ENCODE measurements at places on chromosomes 4 and X.
A peak's percentile ranks its signal among the peaks of the same experiment; 100 is the strongest.

DNA sequence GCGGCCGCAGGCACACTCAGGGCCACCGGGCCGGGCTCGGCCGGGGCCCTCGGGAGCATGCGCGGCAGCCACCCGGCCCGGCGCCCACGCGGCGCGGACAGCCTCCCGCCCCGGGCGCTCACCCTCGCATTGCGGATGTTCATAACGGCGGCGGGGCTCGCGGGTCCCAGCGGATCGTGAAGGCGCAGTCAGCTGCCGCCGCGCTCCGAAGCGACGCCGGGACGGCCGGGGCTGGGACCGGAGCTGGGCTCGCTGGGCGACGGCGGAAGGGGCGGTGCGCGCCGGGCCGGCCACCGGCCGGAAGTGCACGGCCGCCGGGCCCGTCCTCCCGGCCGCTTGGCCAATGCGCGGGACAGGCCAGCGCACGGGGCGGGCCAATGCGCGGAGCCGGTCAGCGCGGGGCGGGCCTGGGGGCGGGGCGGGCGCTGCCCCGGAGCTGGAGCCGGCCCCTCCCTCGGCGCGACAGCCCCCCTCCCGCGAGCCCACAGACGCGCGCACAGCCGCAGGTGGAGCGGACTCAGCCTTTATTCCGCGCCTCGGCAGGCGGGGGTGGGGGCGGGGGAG is at the start of gene NAA10:
Gene NAA10 (minus strand): TSS at position 276 of the 564 bp plus-strand sequence. CDS start 133 bp downstream, at position 143.
- peak; percentile 22 for DNase-seq

DNA sequence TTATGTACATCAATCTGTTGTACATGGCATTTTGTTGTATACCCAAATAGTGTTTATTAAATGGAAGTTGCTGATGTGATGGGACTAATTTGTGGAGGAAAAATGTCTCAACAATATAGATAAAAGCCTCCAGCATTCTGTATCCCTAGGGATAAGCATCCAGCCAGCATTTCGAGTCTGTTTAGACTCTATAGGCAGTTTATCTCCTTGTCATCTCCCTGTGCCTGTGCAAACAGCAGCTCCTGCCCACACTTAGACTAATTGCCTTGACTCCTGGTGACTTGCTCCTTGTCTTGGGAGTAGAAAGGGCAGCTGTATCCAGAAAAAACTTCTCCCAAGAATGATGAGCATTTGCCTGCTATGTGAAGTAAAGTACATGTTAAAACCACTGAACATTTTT is 83.8 kb downstream of the DOCK11 start:
- DNase-seq: no peak

DNA sequence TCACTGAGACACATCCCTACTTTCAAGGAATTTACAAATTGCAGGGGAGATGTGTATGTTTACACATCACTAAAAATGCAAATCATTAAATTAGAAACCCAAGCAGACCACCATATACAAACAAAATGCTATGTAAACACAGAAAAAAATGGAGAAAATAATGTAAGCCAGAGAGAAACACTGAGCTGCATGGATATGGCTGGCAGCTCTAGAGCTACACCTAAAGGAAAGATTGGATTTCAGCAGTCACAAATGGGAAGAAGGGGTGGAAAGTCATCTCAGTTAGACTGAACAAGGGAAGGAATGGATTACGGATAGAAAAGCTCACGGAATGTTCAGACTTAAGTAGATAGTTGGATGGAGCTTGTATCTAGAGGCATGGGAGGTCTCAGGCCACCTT is 186.3 kb downstream of the MOSPD2 start:
- DNase-seq: no peak

DNA sequence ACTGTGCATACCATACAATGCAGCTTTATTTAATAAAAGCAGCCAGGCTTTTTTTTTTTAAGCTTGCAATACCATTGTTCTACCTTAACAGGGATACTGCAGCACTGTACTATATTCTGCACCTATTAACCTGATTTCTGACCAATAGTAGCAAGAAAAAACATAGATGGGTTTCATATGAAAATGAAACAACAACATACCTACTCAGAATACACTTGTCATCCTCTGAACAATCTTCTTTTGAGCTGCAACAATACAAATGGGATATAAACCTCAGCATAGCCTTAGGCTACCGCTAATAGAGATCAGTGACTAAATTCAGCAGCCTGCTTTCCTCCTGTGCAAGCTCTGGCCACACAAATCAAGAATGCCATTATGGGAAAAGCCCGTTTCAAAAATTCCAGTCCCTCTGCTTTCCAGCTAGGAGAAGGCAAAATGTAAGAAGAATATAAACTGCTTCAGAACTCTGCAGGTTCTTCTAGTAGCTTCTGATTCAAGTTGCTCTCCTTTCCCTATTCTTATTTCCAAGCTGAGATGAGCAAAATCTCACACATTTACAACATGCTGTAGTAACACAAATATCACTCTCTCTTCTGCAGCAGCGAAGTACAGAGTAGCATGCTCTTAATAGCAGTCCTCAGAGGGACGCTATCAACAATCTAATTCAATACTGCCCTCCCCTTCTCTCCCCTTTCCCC is 143.4 kb downstream of the KLHL13 start:
- DNase-seq: no peak

DNA sequence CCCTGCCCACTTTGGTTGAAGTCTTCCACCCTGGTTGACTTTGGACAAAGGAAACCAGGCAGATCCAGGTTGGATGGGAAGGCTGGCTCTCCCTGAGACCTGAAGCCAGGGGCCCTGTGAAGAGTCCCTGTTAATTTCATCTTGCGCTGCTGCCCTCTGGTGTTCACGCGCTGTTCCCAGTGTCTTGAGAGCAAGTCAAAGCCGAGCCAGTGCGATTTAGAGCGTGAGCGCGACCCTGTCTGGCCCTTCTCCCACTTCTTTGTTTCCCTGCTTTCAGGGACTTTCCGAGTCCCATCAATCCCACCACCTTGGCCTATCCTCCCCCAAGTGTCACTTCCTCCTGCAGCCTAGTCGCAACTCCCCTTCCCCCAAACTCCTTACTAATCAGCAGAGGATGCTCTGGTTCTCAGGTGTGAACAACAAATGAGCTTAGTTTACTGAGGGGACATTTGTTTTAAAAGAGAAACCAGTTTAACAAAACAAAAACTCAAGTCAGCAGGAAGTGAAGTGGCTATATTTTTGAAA is 25.8 kb upstream of the CHRNA9 start:
- DNase-seq: peak; percentile 75

GRCh38 chr4:109494563-109494962 is 60.9 kb downstream of the SEC24B start:
- DNase-seq: no peak

DNA sequence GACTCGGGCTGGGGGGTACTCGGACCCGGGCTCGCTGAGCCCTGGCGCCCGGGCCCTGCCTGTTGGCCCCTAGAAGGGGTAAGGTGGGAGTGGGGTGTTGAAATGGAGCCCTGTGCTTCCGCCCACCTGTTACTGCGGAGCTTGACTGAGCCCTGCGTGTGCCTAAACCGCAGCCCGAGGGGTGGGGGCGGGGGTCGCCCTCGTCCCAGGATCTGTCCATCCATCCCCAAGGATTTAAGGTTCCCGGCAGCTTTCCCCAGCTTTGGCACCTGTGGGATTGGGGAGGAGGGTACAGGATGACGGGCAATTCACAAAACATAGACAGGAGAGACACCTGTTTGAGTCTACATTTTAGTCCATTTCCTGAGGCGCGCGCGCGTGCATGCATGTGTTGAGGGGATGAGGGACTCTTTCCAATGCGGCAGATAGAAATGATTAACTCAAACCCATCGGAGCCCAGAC is 779 bp downstream of the GABRQ start:
- no peak for DNase-seq

DNA sequence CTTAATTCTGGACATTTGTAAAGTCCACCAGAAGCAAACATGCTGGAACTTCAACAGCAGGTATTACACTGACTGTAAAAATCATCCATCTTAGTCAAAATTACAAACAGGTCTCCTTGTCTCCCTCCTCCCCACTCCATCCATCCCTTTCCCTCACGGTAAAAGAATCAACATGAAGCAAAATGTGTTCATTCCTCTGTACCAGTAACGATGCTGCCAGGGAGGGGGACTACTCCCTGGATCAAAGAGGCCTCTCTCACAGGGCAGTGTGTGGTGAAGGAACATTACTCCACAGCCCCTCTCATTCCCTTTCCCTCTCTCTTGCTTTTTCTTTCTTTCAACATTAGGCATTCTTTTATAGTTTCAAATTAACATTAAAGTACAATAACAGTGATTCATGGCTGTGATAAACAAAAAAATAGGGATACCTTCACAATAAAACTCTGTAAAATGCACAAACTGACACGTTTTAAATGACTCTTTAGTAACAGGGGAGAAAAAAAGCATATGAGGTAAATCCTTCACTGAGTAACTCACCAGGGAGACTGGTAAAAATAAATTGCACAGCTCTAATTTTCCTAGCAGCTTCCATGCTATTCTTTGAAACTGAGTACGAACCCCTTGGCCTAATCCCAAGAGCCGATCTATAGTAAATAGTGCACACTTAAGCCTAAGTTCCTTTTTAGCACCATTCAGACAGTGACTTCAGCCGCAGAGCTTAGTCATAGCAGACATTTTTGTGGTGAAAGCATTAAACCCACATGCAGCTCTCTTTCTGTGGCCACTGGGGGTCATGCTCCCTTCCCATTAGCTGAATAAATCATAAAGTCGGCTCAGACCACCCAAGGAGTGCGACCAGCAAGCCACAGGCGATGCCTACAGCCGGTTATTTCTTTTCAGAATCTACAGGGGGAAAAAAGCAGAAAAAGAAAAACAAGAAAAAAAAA is 215.6 kb upstream of the GYPA start:
- DNase-seq: no peak

GRCh38 chr4:106615961-106616360 is 247.4 kb upstream of the GIMD1 start:
- no peak for DNase-seq

DNA sequence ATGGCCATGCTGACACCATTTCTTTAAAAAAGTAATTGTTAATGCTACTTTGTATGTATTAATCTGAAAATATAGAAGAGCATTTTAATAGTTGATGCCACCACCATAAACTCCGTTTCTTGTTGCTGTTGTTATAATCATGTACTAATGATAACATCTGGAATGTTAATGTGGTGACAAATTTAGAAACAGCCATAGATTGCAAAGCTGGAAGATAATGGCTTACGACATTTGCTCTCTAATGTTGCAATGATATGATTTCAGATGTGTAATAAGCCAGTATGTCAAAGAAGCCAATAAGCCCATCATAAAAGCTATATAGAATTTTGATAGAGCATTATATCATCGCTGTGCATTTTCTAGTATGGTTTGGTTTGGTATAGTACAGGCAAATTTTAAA is 579.4 kb upstream of the ZFP42 start:
- DNase-seq: no peak

DNA sequence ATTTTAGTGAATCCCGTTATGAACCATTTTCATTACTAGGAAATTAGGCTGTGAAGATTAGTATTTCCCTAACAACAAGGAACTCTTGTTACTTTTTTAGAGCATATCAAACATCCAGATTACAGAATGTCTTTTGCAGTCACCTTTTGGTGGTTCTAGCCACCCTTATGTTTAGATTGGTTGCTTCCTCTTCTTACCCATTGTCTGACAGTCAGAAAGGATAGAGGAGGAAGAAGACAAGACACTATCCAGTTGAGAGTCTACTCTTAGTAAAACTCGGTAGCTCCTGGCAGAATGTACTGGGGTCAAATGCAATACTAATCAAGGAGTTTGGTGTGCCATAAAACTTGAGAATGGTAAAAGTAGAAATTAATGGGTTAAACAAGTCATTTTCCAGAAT is 1.6 kb upstream of the GUCY1A1 start:
- no peak for DNase-seq

GRCh38 chr4:79651456-79651855 is 243.4 kb upstream of the GK2 start:
- DNase-seq: no peak

DNA sequence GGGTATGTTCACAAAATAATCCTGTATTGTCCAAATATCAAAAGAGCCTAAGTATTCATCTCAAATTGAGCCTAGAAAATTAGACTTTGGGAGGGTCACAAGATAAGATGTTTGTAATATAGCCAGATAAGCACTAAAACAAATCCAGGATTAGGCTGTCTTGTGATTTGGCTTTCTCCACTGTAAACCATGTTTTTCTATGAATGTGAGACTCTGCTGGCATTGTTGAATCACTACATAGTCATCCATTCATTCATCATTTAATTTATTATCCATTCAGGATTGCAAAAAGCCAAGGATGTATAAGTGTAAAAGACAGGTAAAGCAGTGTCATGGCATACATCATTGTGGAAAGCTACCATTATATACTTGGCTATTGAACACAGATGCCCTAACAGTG is 148.0 kb downstream of the GRID2 start:
- DNase-seq: no peak

GRCh38 chrX:15321447-15321846 is 6.0 kb upstream of the ASB11 start:
- no peak for DNase-seq

GRCh38 chr4:101762025-101762424 is 28.5 kb upstream of the BANK1 start:
- DNase-seq: no peak

DNA sequence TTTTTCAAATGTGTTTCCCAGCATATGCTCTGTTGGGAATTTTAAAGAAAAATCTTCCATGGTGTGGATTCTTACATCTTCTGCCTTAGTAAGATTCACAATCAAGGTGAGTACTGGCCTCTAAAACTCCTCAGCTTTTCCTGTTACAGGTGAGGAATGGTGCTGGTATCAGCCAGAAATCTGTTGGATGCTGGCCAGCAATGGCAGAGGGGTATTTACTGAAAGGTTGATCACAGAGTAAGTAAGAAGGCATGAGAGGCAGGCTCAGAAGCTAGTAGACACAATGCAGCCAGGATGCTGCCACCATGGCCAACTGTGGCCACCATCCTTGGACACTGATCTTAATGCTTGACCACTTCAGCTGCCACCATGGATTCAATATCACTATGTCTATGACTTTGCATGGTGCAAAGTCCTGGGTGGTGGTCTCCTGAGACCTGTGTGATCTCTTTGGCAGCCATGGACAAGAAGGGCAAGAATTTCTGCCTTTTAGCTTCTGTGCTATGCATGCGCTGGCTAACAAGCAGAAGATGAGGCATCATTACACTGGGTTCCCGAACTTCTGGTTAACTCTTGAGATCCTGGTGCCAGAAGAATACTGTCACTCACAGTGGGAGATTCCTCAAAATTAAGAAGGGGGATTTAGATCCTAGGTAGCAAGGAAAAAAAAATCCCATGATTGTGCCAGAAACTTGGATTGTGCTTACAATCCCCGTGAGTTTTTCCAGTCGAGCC is 60.2 kb downstream of the CHRNA9 start:
- no peak for DNase-seq

- no peak for DNase-seq
Observed at GRCh38 chrX:13009273-13009672, 34.4 kb downstream of the TMSB4X start.

DNA sequence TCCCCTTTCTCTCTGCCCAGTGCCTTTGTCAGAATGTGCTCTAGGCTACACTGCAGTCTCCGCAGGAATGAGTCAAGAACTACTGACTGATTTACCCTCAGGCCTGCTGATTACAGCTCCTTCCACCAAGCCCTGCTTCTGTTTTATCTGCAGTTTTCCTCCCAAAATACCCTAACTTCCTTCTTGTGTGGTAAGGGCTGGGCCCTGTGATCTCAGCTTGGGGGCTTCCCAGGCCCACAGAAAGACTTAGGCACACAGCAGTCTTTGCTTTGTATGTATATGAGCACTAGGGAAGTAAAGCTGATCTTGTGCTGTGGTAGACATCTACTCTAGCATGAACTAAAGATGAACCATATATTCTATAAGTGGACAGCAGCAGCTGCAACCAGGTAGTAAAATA is 18.8 kb downstream of the PAK3 start:
- DNase-seq: no peak

- no peak for DNase-seq
Observed at GRCh38 chr4:189765301-189765700, 175.4 kb upstream of the FRG1 start.

GRCh38 chrX:77962068-77962902 is 7.2 kb downstream of the PGAM4 start:
- no peak for DNase-seq
